ENCODE measurements at places on chromosomes 1 and 21. TPM values are rescaled to one million over a fixed set of nuclear protein-coding genes. Genes with fewer than 3 reads are reported as not detected.
A peak's percentile ranks its signal among the peaks of the same experiment; 100 is the strongest.

DNA sequence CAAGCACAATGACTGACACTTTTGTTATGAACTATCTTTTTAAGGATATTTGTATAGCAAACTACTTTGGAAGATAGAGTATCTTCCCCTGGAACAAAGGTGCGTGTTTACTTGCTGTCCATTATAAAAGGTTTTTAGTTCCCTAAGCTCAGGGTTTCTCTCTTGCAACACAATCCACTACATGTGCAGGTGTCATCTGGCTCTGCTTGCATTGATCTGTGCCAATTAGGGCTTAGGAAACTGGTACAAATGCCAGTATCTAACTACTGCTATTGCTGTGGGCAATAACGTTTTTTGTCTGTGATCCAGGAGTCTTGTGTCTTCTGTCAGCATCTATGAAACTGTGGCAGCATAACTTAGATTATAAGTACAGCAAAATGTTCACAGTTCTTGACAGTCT lies 68.3 kb upstream of the ABCD3 start:
- no peak for DNase-seq

The OPTC gene
- total RNA-seq = not detected

The SMIM12 gene
- 19.5 TPM for total RNA-seq

- DNase-seq = no peak
These were observed 5.6 kb upstream of the DDOST start for GRCh38 chr1:20666804-20667203.

The IVL gene
- 0.31 TPM for total RNA-seq

GRCh38 chr1:56561227-56562019 lies 17.9 kb downstream of the PLPP3 start:
- no peak for DNase-seq

- peak; percentile 45 for DNase-seq
These were observed 7.7 kb upstream of the HTR1D start for GRCh38 chr1:23224739-23225648.

The FCGR3B gene
- 9.9 TPM for total RNA-seq

The IGSF3 gene
- total RNA-seq = 48.5 TPM

The ZNF124 gene
- 18.9 TPM for total RNA-seq

The TBCE gene
- total RNA-seq = 20.6 TPM

DNA sequence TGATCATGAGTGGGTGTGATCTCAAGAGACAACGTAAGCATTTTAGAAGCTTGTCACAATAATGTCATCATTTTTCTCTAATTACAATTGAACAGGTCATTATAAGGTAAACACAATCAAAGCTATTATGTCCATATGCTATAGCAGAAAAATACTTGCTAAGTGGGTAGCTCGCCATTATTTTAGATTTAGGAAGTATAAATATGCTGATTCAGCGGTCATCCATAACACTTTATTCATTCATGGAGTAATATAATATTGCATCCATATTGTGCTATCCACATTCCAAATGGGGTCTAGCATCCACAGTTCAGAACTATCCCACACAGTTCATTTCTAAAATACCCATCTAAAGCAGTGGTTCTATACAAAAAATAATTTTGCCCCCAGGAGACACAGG lies 8.4 kb downstream of the KRTAP15-1 start:
- DNase-seq = no peak

GRCh38 chr21:26107429-26107828 lies 63.1 kb downstream of the APP start:
- no peak for DNase-seq
